Activated naive CD4-positive, alpha-beta T cell (primary cell): ENCODE measurements at places on chromosomes 12 and 14.

GRCh38 chr12:94954029-94954685, 49.3 kb downstream of the NDUFA12 start:
- DNase-seq, result no peak

GRCh38 chr12:21695986-21696385, 38.3 kb upstream of the LDHB start:
- no peak for DNase-seq

- no peak for DNase-seq
Measured at GRCh38 chr14:54690887-54691286, 124.0 kb downstream of the SAMD4A start.

GRCh38 chr14:60867503-60868172, 113.2 kb downstream of the TRMT5 start:
- DNase-seq, result no peak

- no peak for DNase-seq
Measured at GRCh38 chr12:52455821-52456220, 3.9 kb upstream of the KRT6B start.

GRCh38 chr12:80165746-80166145, 66.4 kb downstream of the OTOGL start:
- no peak for DNase-seq

GRCh38 chr12:96237465-96238077, 43.4 kb downstream of the ELK3 start:
- DNase-seq, result no peak

DNA sequence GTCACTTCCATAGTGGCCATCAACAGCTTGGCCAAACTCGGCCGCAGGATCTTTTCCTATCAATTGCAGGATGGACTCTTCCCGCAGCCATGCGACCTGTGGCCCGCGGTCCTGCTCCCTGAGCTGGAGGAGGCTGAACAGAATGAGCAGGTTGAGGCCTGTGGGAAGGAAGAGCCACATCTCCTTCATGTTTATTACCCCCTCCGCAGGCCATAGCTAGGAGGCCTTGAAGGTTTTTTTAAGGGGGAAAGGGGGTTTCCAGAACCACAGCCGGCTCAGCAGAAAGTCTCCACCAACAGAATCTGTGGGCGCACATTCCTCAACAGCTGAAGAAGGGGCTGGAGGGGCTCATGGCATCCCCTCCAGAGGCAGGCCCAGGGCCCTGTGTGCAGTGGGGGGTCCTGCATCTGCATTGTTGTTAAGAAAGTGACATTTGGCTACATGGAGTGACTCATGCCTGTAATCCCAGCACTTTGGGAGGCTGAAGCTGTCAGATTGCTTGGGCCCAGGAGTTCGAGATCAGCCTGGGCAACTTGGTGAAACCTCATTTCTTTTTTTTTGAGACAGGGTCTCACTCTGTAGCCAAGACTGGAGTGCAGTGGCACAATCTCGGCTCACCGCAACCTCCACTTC, 25.2 kb upstream of the PPP1R13B start:
- DNase-seq, result no peak

DNA sequence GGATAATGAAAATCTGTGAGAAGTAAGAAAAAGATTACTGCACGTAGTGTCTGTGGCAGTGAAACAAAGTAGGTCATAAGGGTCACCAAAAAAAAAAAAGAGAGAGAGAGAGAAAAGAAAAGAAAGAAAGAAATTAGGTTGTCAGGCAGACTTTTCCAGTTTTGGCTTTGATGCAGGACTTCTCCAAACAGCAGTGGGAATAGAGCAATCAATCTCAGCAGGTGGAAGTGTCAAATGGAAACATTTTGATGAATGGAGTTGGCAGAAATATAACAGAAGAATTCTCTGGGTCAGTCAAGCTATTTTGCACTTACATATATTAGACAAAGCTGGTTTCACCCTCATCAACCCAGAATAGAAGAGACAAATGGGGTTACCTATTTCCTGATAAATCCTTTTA, 745.8 kb downstream of the SLC6A15 start:
- no peak for DNase-seq

DNA sequence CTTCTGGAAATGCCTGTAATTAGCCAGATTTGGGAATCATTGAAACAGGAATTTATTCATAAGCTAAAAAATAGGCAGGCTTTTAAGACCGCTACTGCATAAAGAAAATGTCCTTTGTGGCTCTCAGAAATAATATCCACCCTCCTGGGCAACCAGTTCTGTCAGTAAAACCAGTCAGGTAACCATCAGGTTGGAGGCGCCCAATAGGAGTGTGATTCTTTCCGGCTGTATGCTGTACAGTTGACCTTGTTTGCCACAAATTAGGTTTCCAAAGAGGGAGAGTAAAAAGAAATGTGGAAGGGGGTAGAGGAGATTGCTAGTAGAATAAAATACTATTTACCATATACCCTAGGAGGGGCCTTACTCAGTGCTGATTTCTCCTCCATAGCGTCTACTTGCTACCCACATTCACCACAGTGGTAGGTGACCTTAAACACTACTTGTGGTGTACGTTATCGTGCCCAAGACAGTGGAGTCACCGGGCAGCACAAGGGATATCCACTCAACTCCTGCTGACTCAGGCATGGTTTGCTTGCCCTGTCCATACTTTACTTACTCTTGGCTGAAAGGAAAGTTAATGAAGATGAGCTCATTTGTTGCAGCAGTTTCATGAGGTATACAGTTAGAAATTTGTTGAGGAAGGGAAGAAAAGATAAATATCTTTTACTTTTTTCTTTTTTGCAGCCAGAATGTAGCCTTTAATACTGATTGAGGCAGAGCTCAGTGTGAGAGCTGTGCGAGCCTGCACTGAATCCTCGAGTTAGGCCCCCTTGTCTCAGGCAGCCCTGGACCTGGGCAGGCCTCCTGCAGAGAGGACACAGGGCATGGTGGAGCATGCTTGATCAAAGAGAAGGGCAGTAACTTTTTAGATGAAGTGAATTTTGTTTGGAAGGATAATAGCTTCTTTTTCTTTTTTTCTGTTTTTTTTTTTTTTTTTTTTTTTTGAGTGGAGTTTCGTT, 76.7 kb downstream of the DIP2B start:
- no peak for DNase-seq

DNA sequence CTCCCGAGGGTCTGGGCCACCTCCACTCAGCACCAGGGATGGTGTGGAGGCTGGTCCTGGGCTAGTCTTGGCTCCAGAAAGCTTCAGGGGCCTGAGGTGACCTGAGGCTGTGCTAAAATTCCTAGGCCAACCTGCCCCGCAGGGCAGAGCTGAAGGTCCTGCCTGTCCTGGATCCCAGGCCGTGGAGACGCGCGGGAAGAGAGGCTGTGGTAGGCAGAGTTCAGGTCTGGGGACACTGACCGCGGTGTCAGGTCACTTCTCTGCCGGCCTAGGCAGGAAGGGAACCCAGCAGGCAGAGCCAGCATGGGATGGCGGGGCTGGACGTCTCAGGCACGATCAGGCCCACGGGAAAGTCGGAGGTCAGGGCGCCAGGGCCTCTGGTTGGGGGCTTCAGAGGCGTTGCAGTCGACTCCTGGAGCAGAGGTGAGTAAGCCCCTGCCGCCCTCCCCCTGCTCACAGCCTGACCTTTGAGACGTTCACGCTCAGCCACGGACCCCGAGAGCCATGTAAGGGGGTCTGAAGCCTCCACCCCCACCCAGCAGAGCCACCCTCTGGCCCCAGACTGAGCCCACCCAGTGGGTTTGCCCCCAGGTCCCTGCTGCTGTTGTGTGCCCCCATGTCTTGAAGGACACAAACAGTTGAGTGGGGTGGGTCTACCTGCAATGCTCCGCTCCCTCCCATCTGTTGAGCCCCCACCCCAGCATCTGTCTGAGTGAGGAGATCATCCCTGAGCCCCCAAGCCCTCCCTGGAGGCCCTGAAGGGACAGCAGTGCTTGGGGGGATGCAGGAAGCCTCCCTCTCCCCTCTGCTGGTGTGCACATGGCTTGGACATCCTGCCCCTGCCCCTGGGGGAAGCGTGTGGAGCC, 142.7 kb downstream of the KIF26A start:
- no peak for DNase-seq

DNA sequence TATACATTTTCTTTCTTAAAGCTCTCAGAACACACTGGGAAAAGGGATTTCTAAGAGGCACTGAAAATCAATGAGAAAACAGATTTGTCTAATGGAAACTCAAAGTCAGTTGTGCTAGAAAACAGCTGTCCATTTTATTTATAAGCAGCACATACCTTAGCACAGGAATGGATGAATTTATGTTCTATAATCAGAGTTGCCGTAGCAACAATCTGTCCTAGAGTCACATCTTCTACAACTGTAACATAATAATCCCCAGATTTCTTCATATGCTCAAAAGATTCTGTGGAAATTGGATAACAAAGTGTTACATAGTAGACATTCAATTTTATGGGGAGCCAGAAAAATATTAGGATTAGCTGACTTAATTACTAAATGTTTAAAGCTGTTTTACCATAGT, 9.8 kb downstream of the GNPNAT1 start:
- no peak for DNase-seq

- no peak for DNase-seq
Measured at GRCh38 chr12:117096501-117097042, 2.6 kb downstream of the TESC start.

DNA sequence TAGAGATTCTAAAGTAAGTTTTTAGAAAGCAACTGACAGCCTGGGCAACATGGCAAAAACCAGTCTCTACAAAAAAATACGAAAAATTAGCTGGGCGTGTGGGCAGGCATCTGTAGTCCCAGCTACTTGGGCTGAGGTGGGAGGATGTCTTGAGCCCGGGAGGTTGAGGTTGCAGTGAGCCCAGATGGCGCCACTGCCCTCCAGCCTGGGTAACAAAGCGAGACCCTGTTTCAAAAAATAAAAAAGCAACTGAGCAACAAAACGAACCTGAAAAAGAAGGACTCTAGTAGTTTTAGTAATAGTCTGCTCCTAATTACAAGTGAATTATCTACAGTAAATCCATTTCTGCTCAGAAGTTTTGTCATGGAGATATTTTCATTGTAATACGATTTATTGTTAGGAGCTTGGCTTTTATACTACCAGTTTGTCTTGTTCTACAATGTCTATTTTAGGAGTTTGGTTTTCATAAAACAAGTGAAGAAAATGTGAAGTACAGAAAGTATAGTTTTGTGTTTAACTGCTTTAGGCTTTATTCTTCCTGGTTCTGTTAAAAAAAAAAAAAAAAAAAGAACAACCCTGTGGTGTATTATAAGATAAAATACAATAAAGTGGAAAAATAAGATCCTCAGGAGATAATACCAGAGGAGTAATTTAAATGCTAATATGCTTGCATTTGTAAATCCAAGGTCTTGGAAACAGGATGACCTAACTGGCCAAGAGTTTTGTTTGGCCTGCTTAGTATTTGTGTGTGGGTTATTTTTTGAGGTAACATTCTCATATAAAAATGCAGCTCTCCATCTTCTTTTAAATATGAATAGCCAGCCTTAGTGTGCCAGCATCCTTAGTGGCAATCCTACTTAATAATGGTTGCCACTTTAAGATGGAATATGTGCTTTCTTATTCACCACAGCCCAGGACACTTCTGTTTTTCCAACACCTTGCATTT, 2.8 kb downstream of the TMX1 start:
- DNase-seq, result no peak

- DNase-seq, result no peak
Measured at GRCh38 chr12:93612776-93613175, 40.3 kb downstream of the SOCS2 start.

GRCh38 chr14:36659010-36659821, 2.4 kb upstream of the PAX9 start:
- DNase-seq, result no peak
